ENCODE measurements at places on chromosomes 2 and 18.

DNA sequence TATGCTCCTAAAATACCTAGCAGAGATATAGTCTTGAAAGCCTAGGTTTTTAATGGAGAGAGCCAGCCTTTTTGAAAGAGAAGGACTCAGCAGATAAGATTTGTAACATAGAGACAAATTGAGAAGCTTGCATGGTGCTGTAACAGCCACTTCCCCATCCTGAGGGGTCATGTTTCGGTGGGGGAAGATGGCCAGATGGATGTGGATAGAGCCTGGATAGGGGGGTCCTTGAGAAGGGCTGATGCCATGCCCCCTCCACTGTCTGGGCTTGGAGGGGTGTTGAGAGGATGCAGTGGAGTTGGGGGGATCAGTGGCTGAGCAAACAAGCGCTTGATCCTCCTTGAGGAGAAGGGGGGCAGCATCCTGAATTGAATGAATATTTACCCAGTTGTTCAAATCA, 178.0 kb upstream of the HS6ST1 start:
- no peak for DNase-seq

- peak; percentile 43 for DNase-seq
These were observed 1.2 kb downstream of the PER2 start for GRCh38 chr2:238286987-238287736.

GRCh38 chr2:71358931-71359671, 27.5 kb downstream of the ZNF638 start:
- DNase-seq = no peak

- no peak for DNase-seq
These were observed 40.8 kb downstream of the MTERF4 start for GRCh38 chr2:241061275-241061674.

GRCh38 chr18:57904535-57904934, 101.4 kb upstream of the ATP8B1 start:
- no peak for DNase-seq
